ENCODE measurements at places on chromosomes 2 and 18.

- DNase-seq, result no peak
Measured at GRCh38 chr18:36527051-36527450, 229.5 kb downstream of the FHOD3 start.

DNA sequence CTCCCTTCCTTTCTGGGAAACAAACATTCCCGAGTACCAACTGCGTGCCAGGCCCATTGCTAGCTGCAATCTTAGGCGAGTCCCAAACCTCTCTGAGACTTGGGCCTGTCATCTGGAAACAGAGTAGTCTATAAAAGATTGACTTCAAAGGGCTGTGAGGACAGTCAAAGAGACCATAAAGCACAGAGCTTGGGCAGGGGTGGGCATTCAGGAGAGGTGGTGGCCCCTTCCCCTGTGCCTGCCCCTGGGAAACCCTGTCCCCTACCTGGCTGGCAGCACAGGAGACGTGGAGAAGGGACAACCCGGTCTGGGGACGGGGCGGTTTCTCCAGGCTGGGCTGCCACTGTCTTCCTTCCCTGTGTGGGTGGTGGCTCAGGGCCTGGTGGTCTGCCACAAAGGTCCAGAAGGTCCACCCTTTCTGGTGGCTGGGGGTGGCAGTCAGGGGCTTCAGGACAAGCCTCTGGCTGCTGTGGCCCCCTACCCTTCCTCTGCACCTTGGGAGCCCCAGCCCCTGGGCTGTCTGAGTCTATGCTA is 33.9 kb upstream of the FOSL2 start:
- DNase-seq, result no peak

- DNase-seq, result no peak
Measured at GRCh38 chr2:123518367-123518766, 506.7 kb upstream of the CNTNAP5 start.

GRCh38 chr2:26387189-26387588 is 14.5 kb upstream of the DRC1 start:
- DNase-seq, result no peak
